Activated CD4-positive, alpha-beta T cell treated with anti-CD3 and anti-CD28 coated beads, Interleukin-2, amount 50 U/mL, for 1 hour (primary cell): ENCODE measurements at places on chromosomes 2 and 18.

DNA sequence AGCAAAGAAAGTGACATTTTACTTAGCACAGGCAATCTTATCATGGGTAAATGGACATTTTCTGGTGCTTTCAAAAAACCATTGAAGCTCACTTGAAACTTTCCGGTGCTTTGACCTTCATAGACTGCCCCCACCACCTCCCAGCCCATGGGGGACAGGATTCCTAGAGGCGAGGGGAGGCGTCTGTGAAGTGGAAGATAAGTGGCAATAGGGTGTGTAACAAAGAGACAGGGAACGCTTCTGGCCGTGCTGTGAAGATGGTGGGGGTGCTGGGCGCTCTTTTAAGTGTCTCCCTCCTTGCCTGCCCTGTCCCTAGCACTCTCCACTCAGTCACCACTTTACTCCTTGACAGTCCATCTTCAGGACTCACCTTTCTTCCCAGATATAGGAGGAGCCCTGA lies 23.4 kb upstream of the GMPPA start:
- no peak for DNase-seq

DNA sequence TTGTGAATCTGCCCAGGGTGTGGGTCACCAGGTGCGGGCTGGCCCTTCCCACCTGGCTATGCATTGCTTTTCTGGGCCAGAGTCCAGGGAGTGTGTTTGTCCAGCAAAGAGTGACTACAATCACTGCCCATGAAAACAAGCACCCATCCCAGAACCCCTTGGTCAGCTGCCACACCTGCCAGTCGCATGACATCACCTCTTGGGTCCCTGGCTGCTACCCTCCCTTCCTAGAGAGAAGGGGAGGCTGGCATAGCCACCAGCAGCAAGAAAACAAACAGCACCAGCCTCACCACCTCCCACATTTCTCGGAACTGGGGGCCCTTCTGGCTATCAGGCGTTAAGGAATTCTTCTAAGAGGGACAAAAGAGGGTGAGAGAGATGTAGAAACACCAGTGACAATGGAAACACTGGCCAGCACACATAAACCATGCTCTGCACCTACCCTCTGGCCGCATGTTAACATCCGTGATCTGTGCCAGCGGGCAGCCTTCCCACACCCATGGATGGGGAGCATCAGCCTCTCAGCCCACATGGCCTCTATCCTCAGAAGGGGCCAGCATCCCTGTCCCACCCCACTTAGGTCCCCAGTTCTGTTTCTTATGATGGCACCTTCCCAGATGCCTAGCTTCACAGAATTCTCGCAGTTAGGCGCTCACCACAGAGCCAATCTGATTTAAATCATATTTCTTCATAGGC lies 109.7 kb upstream of the GLI2 start:
- no peak for DNase-seq

DNA sequence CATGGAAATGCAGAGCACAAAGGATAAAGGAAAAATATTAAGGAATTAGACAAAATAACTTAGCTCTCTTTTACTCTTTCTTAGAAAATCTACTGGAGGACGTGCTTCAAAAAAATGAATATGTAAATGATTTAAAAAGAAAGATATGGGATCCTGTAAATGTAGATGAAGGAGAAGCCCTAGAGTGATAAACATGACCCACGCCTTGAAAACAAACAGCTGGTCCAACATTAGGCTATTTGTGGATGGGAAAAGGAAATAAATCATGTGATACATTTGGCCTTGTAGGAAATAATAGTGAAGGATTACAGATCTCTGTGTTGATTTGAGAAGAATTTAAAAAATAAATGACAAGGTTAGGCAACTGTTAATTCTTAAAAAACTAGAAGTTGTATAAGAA lies 492.1 kb upstream of the SLC39A10 start:
- DNase-seq, result no peak

DNA sequence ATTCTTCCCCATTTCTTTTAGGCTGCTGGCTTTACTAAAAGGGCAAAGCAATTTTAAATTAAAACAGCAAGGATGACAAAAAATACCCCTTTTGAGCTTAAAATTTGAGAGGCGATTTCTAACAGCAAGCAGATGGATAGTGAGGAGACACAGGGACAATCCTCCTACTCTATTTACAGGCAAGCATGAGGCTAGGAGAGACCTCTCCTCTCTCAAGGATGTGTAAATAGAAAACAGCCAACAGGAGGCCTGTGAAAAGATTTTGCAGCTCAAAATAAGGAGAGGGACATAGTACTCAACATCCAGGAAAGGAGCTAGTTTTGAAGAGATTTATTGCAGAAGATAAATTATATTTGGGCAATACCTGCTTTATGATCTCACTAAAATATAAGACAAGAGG lies 53.8 kb downstream of the LINC00305 start:
- no peak for DNase-seq

- no peak for DNase-seq
Observed at GRCh38 chr2:216516730-216517350, 18.2 kb downstream of the RPL37A start.

DNA sequence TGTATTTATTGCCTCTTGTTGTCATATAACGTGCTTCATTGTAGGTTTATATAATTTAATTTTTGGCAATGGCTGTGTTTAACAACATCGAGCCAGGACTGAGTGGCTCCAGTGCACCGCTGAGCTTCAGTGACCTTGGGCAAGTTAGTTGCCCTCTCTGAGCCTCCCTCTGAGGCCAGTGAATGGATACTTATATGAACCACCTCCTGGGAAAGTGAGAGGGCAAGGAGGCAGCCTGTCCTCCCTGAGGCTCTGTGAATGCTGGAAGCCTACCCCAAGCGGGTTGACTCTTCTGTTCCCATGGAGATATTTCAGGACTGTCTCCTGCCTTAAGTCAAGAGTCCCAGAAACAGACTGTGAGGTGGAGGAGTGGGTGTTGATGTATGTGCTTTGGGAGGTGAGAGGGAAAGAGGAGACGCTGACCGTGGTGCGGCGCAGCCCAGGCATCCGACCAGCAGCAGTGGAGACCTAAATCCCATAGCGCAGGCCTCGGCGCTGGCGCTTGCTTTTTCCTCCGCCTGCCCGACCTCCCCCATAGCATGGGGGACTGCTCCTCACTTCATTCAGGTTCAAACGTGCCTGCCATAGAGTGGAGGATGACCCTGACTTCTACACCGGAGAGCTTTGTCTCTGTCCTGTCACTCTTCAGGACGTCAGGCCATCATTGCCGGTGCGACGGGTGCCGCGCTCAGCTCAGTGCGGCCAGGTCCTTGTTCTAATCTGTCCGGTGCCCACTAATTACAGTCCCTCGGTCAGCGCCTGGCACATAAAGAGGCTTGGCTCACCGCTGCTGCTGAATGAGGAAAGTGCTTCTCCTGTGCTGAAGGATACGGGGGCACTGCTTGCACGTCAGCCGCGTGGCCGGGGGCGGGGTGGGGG lies 167.3 kb upstream of the HS6ST1 start:
- no peak for DNase-seq

DNA sequence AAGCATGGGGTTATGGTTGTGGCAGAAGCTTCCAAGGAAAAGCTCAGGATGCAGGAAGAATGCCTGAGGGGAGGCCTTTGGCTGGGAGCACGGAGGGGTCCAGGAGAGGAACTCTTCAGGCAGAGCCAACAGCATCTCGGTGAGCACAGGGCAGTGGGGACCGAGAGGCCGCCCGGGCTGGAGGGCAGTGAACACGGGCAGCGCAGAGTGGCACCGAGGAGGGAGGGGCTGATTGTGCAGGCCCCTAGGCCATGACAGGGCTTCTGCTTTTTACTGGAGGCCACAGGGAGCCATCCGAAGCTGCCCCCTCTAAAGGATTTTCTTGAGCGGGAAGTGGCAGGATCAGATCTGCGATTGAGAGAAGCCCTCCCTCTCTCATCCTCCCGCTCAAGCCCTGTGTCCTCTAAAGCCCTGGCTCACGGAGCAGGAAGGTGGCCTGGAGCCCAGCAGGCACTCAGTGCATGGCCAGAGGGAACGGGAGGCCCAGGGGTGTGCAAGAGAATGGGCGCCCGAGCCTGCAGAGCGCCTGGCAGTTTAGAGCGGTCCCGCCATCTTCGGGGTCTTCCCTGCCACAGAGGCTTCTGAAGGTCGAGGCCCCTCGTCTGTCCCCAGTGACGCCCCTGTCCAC lies 110.0 kb upstream of the STON1 start:
- no peak for DNase-seq

- DNase-seq, result no peak
Observed at GRCh38 chr18:43115076-43115921, at the start of gene RIT2. Gene RIT2, minus strand, starts transcription at chr18:43115685.

DNA sequence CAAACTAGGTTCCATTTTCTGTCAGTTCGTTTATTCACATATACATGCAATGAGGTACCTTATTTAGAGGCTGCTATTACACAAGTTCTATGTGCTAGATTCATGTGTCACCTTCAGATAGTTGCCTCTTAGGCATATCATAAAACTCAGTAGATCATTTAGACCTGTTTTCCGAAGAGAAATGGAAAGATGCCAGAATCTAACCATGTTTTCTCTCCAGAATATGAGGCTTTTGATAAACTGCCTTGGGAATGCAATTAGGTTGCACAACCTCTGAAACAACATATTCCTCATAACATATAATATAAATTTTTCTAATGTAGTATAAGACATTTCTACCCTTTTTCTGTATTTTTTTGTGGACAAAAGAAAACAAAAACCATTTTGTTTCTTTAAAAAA lies 108.1 kb downstream of the PRPF40A start:
- no peak for DNase-seq

GRCh38 chr2:191479680-191480023 lies 198.3 kb upstream of the NABP1 start:
- no peak for DNase-seq

DNA sequence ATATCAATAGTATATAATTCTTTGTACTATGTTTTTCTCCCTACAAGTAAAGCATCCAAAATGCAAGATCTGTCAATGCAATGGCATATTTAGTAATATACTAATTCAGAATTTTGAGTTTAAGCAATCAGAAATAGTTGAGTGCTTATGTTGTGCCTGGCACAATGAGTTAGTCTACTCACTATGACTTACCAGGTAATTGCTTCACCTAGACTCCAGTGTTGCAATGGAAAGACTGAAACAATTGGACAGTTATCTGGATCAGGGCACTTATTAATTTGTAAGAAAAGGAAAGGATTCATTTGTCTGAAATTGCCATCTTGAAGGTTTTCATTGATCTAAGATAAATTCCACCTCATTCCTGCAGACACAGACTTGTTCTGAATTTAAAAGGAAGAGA lies 97.6 kb upstream of the TCF4 start:
- DNase-seq, result no peak

DNA sequence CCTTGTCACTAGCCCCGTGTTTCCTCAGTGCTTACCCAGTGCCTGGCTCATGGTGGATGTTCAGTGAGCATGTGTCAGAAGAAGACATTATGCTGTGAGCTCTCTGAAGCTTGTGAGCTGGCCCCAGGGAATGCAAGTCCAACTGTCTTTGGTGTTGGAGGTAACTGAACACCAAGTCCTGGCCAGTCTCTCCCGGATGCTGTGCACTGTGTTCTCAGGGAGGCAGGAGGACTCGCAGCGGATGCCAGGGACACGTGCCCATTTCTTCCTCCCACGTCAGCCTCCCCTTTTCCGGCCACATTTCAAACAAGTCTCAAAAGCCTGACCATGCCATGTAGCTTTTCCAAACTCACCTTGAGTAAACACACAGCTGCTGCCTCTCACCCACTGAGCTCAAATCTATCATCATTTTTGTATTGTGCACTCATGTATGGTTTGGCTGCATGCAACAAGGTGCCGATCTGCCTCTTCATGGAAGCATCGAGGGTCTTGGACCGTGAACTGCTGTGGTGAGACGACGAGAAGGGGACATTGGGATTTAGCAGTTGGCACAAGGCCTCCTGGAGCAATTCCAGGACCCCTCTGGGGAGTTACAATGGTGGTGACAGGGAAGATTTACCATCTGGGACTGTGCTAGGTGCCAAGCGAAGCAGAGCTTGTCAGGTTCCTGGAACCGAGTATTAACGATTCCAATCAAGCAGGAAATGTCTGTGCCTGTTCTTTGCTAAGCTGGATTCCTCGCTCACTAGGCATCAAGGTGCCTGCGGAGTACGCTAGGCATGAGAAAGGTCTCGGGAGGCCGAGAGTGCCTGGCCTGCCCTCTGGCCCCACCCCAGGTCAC lies 44.4 kb upstream of the MGAT4A start:
- DNase-seq, result no peak

GRCh38 chr2:45123065-45123464 lies 113.8 kb upstream of the SIX2 start:
- no peak for DNase-seq

GRCh38 chr2:20229322-20230113 lies 4.6 kb upstream of the SDC1 start:
- no peak for DNase-seq

DNA sequence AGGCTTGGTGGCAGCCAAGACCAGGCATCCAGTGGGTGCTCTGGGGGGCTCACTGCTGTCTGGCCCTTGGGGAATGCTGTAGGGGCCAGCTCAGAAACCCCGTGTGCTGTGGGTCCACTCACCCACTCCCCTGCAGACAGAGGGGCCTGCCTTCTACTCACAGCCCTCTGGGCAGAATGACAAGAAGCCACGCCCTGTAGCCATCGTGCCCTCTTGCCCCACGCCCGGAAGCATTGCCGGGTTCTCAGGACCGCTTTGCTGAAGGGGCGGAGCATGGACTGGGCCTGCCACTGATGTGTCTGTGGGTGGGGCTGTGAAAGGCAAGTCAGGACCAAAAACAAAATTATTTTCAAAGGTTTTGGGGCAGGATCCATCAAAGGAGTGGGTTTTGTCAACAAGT lies 27.8 kb downstream of the GLI2 start:
- DNase-seq, result no peak

GRCh38 chr2:204492417-204492816 lies 52.9 kb upstream of the PARD3B start:
- DNase-seq, result no peak

- peak; percentile 22 for DNase-seq
Observed at GRCh38 chr2:54657664-54658083, 65.8 kb upstream of the EML6 start.

- no peak for DNase-seq
Observed at GRCh38 chr2:10982931-10983701, 71.4 kb downstream of the KCNF1 start.

GRCh38 chr18:77151772-77152520 lies 19.4 kb upstream of the MBP start:
- no peak for DNase-seq

GRCh38 chr18:23062011-23062410 lies 73.3 kb upstream of the CABLES1 start:
- DNase-seq, result no peak

DNA sequence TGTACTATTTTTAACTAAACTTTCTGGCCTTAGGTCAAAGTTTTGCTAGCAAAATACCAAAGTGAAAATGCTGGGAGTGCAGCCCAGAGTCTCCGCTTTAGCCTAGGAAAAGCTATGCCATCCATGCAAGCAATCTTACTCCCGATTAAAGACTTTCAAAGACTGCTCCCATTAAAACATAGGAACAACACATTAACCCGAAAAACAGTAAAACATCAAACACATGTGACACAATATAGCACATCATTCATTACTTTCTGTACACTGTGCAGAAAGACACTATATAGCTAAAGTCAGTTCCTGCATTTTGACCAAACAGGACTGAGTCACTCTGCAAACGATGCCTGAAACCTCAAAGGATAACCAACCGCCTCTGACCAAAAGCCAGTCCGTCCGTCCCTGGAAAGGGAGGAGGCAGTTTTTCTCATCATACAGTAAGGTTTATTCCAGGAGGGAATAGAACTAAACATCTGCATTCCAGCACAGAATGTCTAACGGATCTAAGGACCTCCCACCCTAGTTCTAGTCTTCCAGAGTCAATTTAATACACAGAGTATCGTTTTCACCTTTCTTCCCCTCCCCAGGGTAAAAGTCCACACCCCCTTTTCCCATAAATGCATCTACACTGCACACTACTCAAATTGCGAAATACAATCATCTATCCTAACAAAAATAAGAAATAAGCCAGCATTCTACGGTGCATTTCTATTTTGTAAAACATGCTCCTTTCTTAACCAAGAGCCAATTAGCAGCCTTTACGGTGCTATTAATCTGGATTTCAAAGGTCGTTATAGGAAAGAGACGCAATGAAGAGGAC lies 1.7 kb downstream of the ROCK2 start:
- DNase-seq, result no peak
